Mesothelial cell of epicardium (in vitro differentiated cells): ENCODE measurements at places on chromosomes 5 and 9.

DNA sequence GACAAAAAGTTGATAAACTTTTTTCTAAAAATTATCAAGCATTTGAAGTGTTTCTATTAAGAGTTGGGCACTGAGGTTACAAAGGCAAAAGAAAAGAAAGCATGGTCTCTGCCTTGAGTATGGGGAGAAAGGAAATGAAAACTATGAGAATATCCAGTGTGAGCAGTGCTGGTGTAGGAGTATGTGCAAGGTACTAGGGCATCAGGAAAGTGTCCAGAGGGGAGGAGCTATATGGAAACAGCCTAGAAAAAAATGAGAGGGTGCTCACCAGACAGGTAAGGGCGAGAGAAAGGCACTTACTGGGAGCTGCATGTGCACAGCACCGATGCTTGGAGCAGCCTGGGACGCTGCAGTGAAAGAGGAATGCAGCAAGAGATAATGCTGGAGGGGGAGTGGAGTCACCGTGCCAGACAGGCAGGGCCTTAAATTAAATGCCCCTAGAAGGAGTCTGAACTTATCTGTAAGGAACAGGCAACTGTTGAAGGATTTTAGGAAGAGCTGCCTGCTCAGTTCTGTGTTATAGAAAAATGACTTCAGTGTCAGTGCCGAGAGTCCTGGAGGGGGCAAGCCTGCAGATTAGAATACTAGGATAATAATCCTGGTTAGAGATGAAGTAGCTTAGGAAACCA lies 14.0 kb downstream of the MCC start:
- no peak for DNase-seq

- DNase-seq, result no peak
Observed at GRCh38 chr5:14650052-14650451, 14.5 kb upstream of the OTULIN start.

DNA sequence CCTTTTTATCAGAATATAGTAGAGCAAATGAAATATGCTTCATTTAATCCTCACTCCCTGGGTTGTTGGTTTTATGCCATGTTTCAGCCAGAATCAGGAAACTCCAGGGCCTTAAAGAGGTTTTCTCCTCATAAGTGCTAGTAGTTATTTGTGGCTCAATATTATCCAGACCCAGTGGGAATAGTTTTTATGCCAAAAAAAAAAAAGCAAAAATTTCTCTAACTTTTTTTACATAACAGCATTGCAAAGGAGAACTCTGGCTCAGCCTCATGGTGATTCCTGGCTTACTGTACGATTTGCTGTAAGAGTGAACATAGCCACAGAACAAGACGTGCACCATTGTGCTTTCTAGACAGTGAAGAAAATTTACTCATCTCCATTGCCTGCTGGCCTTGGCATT lies 232.5 kb downstream of the PJA2 start:
- DNase-seq, result no peak

- DNase-seq, result no peak
Observed at GRCh38 chr5:91928754-91929521, 545.8 kb upstream of the ARRDC3 start.

DNA sequence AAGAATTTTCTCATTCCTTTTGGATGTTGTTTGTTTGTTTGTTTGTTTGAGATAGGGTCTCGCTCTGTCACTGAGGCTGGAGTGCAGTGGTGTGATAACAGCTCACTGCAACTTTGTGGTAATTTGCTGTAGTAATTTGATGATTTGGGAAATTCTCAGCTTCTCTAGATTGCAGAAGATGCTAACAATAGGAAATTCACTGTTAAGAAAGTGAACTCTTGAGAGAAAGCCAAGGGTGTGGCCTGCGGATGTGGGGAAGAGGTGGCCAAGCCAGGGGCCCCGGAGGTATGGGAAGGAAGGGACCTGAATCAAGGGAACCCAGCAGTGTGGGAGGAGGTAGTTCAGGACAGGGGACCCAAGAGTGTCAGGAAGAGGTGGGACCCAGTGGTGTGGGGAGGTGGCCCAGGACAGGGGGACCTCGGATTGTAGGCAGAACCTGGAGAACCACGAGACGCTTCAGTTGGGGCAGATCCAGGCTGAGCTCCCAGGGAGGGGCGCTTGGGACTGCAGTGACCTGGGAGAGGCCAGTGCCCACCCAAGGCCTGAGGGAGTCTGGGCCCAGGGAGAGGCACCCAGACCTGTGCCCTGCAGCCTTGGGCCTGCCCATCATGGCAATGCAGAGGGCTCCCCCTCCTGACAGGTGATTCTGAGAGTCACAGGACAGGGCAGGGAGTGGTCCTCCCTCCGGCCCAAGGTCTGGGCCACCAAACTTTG lies 5.6 kb upstream of the LCN2 start:
- DNase-seq, result no peak

- DNase-seq, result no peak
Observed at GRCh38 chr9:69986970-69987369, 56.7 kb upstream of the MAMDC2 start.
